Occipital lobe (tissue), 3 donors: ENCODE measurements at places on chromosomes 1 and 21. TPM values are rescaled to one million over a fixed set of nuclear protein-coding genes. Genes with fewer than 3 reads are reported as not detected.

INKA2 gene
- 0.94 TPM for total RNA-seq

TCEANC2 gene
- 7.0 TPM for total RNA-seq

HCN3 gene
- total RNA-seq: 15.6 TPM

C2CD4D gene
- 0.16 TPM for total RNA-seq

TMEM61 gene
- total RNA-seq: 0.16 TPM

FBXO28 gene
- 56.9 TPM for total RNA-seq

TACSTD2 gene
- total RNA-seq: 0.16 TPM

RIPPLY3 gene
- total RNA-seq: not detected

FAAH gene
- total RNA-seq: 22.5 TPM
